ENCODE measurements at places on chromosomes 6 and 20.

DNA sequence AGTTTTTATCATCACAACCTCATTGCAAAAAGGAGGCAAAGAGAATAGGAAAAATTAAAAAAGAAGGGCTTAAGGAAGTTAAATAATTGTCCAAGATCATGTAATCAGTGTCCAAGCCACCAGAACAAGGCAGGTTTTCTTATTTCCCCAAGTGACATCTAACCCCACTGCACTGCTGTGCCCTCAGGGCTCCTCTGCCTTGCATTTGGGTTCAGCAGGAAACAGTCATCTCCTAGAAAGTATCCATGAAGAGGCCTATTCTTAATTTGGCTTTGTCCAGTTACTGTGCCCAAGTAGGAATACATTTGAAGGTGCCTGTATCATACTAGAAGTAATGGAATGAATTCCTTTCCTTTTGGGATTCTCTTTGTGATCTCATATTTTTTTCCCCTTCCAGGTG, 10.5 kb downstream of the TMEM14A start:
- no peak for DNase-seq

- no peak for DNase-seq
Measured at GRCh38 chr6:140586426-140587061, 1212.1 kb upstream of the CITED2 start.

- DNase-seq: no peak
Measured at GRCh38 chr6:75337835-75338580, 53.4 kb upstream of the TMEM30A start.

GRCh38 chr6:38100380-38100779, 280.9 kb downstream of the ZFAND3 start:
- DNase-seq: no peak

DNA sequence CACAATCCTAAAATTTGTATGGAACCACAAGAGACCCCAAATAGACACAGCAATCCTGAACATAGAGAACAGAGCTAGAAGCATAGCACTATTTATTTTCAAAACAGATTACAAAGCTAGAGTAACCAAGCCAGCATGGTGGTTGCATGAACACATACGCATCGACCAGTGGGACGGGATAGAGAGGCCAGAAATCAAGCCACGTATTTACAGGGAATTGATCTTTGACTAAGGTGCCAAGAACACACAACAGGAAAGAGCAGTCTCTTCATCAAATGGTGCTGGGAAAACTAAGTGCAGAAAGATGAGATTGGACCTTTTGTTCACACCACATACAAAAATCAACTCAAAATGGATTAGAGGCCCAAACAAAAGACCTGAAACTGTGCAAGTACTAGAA, 21.1 kb downstream of the TTLL2 start:
- no peak for DNase-seq

- DNase-seq: no peak
Measured at GRCh38 chr6:89782222-89782621, 37.4 kb downstream of the MDN1 start.

DNA sequence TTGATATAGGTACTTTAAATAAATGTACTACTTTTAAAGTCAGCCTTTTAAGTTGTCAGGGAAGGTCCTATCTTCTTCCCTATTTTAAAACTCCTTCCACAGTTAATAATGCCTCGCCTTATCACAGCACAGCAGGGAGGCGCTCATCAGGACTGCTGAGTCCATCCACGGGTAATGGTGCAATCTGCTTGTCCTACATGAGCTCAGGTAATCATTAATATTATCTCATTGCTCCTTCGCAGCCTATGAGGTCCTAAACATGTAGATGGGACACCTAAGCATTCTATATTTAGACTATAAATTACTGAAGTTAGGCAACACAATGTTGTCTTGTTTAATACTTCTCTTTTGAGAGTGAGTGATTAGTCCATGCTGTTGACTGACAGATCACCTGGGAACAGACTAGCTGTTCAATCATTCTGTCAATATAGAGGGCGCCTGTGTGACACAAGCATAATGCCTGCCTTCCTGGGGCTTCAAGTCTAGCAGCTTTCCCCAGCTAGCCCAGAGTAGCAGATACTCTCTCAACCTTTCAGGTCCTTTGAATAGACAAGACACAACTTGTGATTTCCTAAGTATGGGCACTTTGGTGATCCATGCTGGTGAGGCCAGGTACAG, 91.0 kb downstream of the FYN start:
- no peak for DNase-seq

DNA sequence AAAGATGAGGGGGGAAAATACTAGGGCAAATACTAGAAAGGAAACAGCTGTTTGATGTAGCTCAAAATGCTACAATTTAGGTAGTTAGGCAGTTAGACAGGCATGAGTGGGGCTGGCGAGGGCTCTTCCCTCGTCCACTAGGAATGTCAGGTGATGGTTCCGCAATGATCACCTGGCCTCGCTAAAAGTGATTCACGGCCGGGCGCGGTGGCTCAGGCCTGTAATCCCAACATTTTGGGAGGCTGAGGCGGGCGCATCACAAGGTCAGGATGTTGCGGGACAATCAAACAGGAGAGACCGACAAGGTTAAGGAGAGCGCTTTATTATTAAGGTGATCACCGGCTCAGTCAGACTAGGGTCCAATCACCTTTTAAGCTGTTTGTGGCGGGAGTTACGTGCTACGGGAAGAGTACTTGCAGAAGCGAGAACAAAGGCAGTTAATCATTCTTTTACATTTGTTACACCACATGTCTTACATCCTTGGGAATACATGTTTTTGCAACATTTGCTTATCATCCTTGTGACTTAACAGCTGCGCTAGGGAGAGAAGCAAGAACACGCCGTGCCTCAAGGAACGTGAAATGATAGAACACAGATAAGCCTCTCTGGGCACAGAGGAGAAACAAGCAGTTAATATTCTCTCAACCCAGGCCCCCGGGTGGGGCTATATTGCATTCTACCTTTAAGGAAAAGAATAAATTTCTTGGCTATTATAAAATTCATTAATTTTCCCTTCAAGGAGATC, 1025.4 kb downstream of the EYS start:
- no peak for DNase-seq

DNA sequence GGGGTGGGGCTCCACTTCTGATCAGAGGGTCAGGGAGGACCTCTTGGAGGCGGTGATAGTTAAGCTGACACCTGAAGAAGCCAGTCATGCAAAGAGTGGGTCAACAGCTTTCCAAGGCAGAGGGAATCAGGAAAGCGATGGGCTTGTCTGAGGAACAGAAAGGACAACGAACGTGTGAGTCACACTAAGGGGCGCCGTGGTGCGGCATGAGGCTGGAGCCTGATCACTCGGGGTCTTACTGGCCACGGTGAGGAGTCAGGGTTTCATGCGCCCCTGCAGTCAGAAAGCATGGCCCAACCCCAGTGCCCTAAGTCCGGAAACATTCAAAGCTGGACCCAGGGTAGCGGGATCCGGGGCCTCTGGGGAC, 50.6 kb upstream of the SLC32A1 start:
- no peak for DNase-seq

- no peak for DNase-seq
Measured at GRCh38 chr20:54763366-54763765, 288.0 kb downstream of the DOK5 start.

DNA sequence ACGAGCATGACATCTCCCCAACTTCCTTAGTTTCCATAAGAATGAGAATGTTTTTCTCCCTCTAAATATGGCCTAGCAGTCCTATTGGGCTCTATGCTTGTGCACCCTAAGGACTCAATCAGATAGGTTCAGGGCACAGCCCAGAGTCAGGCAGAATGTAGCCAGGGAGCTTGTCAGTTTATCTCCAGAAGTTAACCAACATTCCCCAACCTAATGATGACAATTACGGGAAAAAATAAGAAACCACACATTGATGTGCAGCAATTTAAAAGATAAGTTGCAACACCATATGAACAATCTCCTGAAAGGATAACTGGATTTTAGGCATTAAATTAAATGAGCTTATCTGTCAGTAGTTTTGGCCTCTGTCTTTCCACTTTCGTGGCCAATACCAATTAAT, 71.1 kb downstream of the HDDC2 start:
- no peak for DNase-seq

GRCh38 chr6:168005796-168006195, 8.3 kb downstream of the KIF25 start:
- no peak for DNase-seq
